ENCODE measurements at places on chromosomes 7 and 10.

DNA sequence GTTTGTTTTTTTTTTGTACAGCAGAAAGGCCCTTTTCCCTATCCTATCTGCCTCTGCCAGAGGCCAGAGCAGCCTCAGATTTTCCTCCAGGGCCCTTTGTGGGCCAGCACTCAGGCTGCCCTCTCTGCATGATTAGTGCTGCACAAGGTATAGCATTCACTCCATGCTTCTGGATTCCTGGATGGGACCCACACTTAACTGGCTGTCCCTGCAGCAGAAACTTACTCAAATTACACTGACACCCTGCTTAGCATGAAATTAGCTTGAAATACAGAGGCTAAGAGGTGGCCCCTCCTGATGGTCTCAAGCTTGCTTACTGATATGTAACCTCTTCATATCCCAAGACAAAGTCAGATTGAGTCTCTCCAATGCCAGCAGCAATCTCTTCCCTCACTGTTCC lies 239.3 kb downstream of the SORCS1 start:
- no peak for DNase-seq

DNA sequence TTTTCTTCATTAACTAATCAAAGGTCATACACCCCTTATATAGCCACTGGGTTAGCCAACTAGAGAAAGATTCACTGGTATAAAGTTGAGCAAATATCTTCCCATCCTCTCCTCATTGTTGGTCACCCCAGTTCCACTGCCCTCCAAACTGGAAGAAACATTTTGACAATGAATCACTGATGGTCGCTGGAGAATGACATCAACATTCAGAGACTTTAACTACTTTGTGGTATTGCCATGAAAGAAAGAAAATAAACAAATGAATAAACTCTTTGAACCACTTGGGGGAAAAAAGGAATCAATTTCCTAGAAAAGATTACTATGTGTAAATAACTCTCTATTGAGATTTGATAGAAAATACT lies 23.4 kb downstream of the HYCC1 start:
- no peak for DNase-seq

GRCh38 chr7:150971242-150972022 lies 6.7 kb downstream of the KCNH2 start:
- DNase-seq = no peak

- no peak for DNase-seq
These were observed 3.1 kb downstream of the GDF10 start for GRCh38 chr10:47303105-47303504.

DNA sequence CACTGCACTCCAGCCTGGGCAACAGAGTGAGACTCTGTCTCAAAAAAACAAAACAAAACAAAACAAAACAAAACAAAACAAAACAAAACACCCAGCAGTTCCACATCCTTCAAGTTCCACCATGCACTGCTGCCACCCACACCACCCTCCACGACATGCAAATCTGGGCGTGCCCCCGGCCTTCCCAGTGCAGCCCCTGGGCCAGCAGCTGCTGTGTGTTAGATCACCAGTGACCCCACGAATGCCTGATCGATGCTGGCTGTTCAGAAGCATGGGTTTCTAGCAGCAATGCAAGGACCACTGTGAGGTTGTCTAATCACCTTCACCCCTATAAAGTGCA lies 36.3 kb downstream of the ELFN1 start:
- DNase-seq = no peak

DNA sequence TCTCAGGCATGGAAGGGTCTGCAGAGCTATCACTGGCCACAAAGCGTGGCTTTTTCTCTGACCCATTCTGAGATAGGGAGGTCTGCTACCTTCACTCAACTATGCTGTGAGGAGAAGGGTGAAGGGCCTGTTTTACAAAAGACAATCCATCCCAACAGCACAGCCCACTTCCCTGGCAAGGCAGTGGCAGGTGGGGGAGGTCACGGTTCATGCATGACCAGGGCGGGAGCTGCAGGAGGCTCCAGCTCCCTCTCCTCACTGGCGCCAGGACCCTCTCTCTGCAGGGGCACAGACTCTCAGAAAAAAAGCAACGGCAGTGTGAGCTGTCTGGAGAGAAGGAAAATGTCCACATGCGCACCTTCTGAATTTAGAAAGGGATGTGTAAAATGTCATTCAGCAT lies 28.5 kb downstream of the GRB10 start:
- no peak for DNase-seq
